ENCODE measurements at places on chromosomes 3 and 15. TPM values are rescaled to one million over a fixed set of nuclear protein-coding genes. Genes with fewer than 3 reads are reported as not detected.

OR4M2 gene
- not detected for polyA plus RNA-seq

LARP6 gene
- polyA plus RNA-seq, result 16.7 TPM

GP9 gene
- not detected for polyA plus RNA-seq

CYP1A2 gene
- polyA plus RNA-seq, result not detected

AMIGO3 gene
- 1.1 TPM for polyA plus RNA-seq

PLA2G4D gene
- polyA plus RNA-seq, result 0.03 TPM

ABI3BP gene
- 126 TPM for polyA plus RNA-seq

CX3CR1 gene
- polyA plus RNA-seq, result 0.24 TPM

IMPG2 gene
- polyA plus RNA-seq, result 0.16 TPM

RLBP1 gene
- not detected for polyA plus RNA-seq

LRRC31 gene
- polyA plus RNA-seq, result not detected

QTRT2 gene
- polyA plus RNA-seq, result 9.9 TPM

GPR149 gene
- not detected for polyA plus RNA-seq

OSBPL10 gene
- 62.4 TPM for polyA plus RNA-seq

CCR9 gene
- not detected for polyA plus RNA-seq

DNAJA4 gene
- 18.5 TPM for polyA plus RNA-seq

TRPM1 gene
- polyA plus RNA-seq, result not detected

CHRM5 gene
- 0.03 TPM for polyA plus RNA-seq

CFAP91 gene
- 1.4 TPM for polyA plus RNA-seq

SLC9C1 gene
- not detected for polyA plus RNA-seq

A4GNT gene
- polyA plus RNA-seq, result not detected

CYP1A1 gene
- 7.3 TPM for polyA plus RNA-seq

AMT gene
- polyA plus RNA-seq, result 9.7 TPM

FBXO40 gene
- not detected for polyA plus RNA-seq

HRH1 gene
- polyA plus RNA-seq, result 6.3 TPM

EID1 gene
- 241 TPM for polyA plus RNA-seq

CHP1 gene
- 45.6 TPM for polyA plus RNA-seq

KATNBL1 gene
- polyA plus RNA-seq, result 15.3 TPM

ANKRD34C gene
- polyA plus RNA-seq, result not detected

SKOR1 gene
- 0.60 TPM for polyA plus RNA-seq

GOLGA8Q gene
- polyA plus RNA-seq, result 1.2 TPM

DCP1A gene
- polyA plus RNA-seq, result 13.8 TPM

TM6SF1 gene
- 3.7 TPM for polyA plus RNA-seq

ACKR2 gene
- 5.7 TPM for polyA plus RNA-seq

GPR62 gene
- polyA plus RNA-seq, result 0.32 TPM
